ENCODE measurements at places on chromosomes 5 and 9.

GRCh38 chr9:92620845-92621244 lies 49.1 kb downstream of the IPPK start:
- H3K4me3 ChIP-seq: no peak overlapping the region
- H3K27ac ChIP-seq: peak overlapping the region; percentile 40

DNA sequence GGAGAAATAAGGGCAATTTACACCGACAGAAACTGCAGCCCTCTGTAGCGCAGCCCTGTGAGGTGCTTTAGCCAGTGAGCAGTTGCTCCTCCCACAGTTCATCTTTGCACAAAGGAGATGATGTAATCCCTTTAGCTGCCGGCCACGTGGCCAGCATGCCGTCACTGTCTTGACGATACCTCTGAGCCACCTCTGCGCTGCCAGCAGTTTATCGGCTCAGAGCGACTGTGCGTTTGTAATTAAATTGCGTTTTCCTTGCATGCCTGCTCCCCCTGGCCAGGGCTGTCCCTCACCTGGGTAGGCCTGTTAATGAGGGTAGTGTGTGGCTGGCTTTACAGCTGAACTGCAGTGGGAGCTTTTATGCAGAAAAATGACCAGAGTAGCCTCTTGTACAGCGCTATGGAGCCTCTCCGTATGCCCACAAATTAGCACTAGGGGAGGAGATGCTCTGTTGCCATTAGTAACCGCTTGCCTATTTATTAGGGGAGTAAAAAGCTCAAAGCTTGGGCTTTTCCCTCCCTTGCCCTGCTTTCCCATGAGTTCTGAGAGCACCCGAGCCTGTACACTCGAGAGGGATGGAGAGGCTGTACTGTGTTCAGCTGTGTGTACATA lies 107.0 kb downstream of the TRIO start:
- no peaks in the 10 kb centered on the region for H3K4me1 ChIP-seq
- DNase-seq: peak; percentile 82
- H3K27ac ChIP-seq: peak overlapping the region; percentile 14
- no peaks in the 10 kb centered on the region for H3K27me3 ChIP-seq

- H3K4me1 ChIP-seq: no peaks in the 10 kb centered on the region
- H3K36me3 ChIP-seq: no peaks in the 10 kb centered on the region
- peak; percentile 78 for DNase-seq
- no peaks in the 10 kb centered on the region for H3K27me3 ChIP-seq
- H3K27ac ChIP-seq: peak overlapping the region; percentile 78
Measured at GRCh38 chr5:65062469-65063083, 293.8 kb downstream of the CWC27 start.

GRCh38 chr9:105299190-105299854 lies 54.9 kb downstream of the SLC44A1 start:
- H3K4me1 ChIP-seq: no peaks in the 10 kb centered on the region
- no peak overlapping the region for H3K4me3 ChIP-seq
- H3K27me3 ChIP-seq: no peaks in the 10 kb centered on the region
- H3K36me3 ChIP-seq: peaks cover 16% of the 10 kb centered on the region
- H3K27ac ChIP-seq: peak overlapping the region; percentile 37

GRCh38 chr5:68287976-68288706 lies 72.6 kb downstream of the PIK3R1 start:
- H3K4me1 ChIP-seq: no peaks in the 10 kb centered on the region
- no peaks in the 10 kb centered on the region for H3K27me3 ChIP-seq
- peak; percentile 71 for DNase-seq
- peak overlapping the region; percentile 86 for H3K27ac ChIP-seq
- peak overlapping the region; percentile 45 for H3K4me3 ChIP-seq
- peaks cover 33% of the 10 kb centered on the region for H3K36me3 ChIP-seq

- no peak for DNase-seq
- no peaks in the 10 kb centered on the region for H3K4me1 ChIP-seq
- no peak overlapping the region for H3K4me3 ChIP-seq
- no peaks in the 10 kb centered on the region for H3K27me3 ChIP-seq
Measured at GRCh38 chr9:71037521-71037920, 83.9 kb downstream of the TRPM3 start.

- H3K36me3 ChIP-seq: no peaks in the 10 kb centered on the region
- H3K4me1 ChIP-seq: no peaks in the 10 kb centered on the region
- H3K27me3 ChIP-seq: no peaks in the 10 kb centered on the region
- DNase-seq: no peak
- no peak overlapping the region for H3K4me3 ChIP-seq
Measured at GRCh38 chr9:76302947-76303550, 91.2 kb downstream of the RFK start.

DNA sequence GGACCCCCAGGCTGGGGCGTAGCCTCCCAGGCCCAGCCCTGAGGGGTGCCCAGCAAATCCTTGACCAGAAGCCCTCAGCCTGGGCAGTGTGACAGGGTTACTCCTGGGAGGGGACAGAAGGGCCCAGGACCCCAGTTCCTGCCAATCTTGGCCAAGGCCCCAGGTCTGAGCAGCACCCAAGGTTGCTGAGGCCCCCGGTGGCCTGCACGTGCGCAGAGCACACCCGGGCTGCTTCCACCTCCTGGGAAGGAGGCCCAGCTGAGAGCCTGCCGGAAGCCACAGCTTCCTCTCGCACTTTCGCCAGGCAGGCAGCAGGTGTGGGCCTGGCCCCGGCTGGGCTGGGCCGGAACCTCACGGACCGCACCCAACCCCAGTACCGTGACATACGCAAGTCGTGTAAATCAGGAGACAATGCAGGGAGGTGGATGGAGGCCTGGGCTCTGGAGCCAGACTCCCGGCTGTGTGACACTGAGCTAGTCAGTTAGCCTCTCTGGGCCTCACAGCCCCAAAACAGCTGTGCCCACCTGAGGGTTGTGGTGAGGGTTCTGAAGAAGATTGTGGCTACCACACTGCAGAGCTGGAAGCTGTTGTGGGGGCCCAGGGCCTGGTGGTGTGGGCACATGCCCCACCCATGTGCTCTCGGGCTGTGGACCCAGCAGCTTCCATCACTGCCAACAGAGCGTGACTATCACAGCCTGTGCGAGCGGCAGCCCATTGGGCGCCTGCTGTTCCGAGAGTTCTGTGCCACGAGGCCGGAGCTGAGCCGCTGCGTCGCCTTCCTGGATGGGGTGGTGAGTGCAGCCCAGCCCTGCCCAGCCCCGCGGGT lies 5.1 kb downstream of the GRK6 start:
- no peaks in the 10 kb centered on the region for H3K4me1 ChIP-seq
- no peak for DNase-seq
- no peaks in the 10 kb centered on the region for H3K27me3 ChIP-seq
- peaks cover 47% of the 10 kb centered on the region for H3K36me3 ChIP-seq
- no peak overlapping the region for H3K4me3 ChIP-seq
- peak overlapping the region; percentile 35 for H3K27ac ChIP-seq

GRCh38 chr5:33468775-33469435 lies 28.1 kb downstream of the TARS1 start:
- H3K4me3 ChIP-seq: no peak overlapping the region
- no peaks in the 10 kb centered on the region for H3K4me1 ChIP-seq
- H3K27me3 ChIP-seq: no peaks in the 10 kb centered on the region
- no peak overlapping the region for H3K27ac ChIP-seq
- no peak for DNase-seq
- peaks cover 85% of the 10 kb centered on the region for H3K36me3 ChIP-seq

DNA sequence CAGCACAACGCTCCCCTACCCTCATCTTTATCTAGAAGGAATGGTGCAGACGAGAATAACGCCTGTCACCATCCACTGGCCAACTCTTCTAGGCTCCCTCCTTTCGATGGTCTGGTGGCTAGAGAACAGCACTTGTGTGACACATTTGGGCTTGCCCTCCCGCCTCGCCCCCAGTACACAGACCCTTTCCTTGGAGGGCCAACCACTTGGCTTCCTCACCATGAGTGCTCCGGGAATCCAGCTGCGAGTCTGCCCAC lies 1.4 kb downstream of the GNAQ start:
- H3K36me3 ChIP-seq: no peaks in the 10 kb centered on the region
- no peak for DNase-seq
- no peaks in the 10 kb centered on the region for H3K27me3 ChIP-seq
- H3K4me1 ChIP-seq: no peaks in the 10 kb centered on the region

DNA sequence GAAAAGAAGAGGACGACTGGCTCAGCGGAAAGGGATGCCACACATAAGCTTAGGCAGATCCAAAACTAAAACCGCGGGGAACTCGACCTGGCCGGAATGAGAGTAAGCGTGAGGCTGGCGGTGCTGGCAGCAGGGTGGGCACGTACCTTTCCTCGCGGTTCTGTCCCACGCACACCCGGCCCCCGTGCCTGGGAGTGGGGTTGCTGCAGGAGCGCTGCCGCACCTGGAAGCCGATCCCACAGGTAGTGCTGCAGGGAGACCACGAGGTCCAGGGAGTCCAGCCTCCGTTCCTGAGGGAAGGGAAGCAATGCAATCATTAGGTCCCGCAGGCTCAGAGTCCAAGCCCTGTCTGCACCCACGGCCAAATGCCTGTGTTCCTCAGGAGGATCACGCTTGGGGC lies 427.0 kb downstream of the SEMA5A start:
- H3K27ac ChIP-seq: no peak overlapping the region
- no peaks in the 10 kb centered on the region for H3K36me3 ChIP-seq
- no peaks in the 10 kb centered on the region for H3K4me1 ChIP-seq
- H3K4me3 ChIP-seq: no peak overlapping the region

DNA sequence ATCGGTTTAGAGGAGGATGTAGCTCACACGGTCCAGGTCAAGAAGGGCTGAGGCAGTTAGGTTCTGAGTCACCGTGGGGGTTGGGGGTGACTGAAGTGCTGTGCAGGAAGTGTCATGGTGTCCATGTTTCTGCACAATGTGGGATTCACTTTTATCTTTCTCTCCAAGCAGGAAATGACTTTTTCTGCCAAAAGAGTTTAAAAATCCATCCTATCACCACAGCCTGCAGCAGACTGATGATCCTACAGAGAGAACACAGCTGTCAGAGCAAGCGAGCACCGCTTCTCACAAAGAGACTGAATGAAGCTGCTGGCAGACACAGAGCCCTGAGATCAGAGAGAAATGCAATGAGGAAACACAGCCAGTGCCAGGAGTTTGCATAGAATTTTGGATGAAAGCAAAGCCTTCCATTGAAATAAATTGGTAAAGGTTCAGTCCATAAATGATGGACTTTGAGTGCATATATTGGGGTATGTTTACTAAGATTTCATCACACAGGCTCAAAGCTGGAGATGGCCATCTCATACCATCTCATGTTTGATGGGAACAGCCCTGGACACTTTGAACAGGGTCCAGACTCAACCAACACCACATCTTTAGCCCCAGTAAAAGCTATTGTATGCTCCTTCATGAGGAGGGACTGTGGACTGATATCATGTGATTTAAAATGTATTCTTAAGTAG lies 213.9 kb upstream of the FBXL7 start:
- no peaks in the 10 kb centered on the region for H3K36me3 ChIP-seq
- no peak overlapping the region for H3K4me3 ChIP-seq
- H3K4me1 ChIP-seq: peaks cover 5% of the 10 kb centered on the region
- no peak overlapping the region for H3K27ac ChIP-seq
- H3K27me3 ChIP-seq: no peaks in the 10 kb centered on the region

DNA sequence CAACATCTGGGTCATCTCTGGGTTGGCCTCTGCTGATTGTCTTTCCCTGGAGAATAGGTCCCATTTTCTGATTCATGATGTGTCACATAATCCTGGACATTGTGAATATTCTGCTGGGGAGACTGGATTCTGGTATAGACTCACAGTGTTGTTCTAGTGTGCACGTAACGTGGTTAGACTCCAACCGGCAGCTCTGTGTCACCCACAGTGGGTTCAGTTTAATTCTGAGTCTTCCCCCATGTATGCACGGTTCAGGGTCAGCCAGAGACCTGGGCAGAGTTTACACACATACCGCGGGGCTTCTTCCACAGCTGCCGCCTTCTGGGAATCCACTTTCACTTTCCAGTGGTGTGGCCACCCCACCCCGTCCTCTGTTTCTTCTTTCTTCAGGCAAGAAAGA lies 38.0 kb upstream of the LRRC14B start:
- H3K27me3 ChIP-seq: no peaks in the 10 kb centered on the region
- no peaks in the 10 kb centered on the region for H3K36me3 ChIP-seq
- H3K27ac ChIP-seq: no peak overlapping the region
- no peaks in the 10 kb centered on the region for H3K4me1 ChIP-seq
- H3K4me3 ChIP-seq: no peak overlapping the region
- no peak for DNase-seq

DNA sequence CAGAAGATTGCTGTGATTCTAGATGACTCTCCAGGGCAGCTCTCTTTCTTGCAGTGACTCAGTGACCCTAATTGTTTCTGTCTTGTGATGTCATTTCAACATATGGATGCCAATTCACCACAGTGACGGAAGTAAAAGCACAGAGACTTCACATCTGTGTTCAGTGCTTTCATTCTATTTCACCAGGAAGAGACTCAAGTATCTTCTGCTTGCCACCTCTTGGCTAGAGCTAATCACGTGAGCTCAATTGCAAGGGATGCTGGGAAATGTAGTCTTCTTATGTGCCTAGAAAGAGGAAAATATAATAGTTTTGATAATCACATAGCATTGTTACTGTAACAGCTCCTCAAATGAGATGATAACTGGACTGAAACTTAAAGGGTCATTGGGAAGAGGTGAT lies 453.3 kb upstream of the KLF4 start:
- DNase-seq: no peak
- H3K27me3 ChIP-seq: no peaks in the 10 kb centered on the region
- no peak overlapping the region for H3K4me3 ChIP-seq
- no peak overlapping the region for H3K27ac ChIP-seq

- no peaks in the 10 kb centered on the region for H3K4me1 ChIP-seq
- no peaks in the 10 kb centered on the region for H3K36me3 ChIP-seq
- H3K27me3 ChIP-seq: no peaks in the 10 kb centered on the region
- DNase-seq: no peak
Measured at GRCh38 chr9:89185980-89186379, 7.4 kb upstream of the SHC3 start.

GRCh38 chr5:41527201-41527779 lies 16.9 kb upstream of the PLCXD3 start:
- DNase-seq: peak; percentile 74
- H3K36me3 ChIP-seq: no peaks in the 10 kb centered on the region
- H3K4me1 ChIP-seq: no peaks in the 10 kb centered on the region
- H3K4me3 ChIP-seq: no peak overlapping the region
- peak overlapping the region; percentile 67 for H3K27ac ChIP-seq

GRCh38 chr9:35714579-35715252 lies 17.3 kb downstream of the TLN1 start:
- DNase-seq: no peak
- H3K27ac ChIP-seq: no peak overlapping the region
- H3K4me1 ChIP-seq: no peaks in the 10 kb centered on the region
- H3K4me3 ChIP-seq: no peak overlapping the region
- no peaks in the 10 kb centered on the region for H3K27me3 ChIP-seq
- H3K36me3 ChIP-seq: peaks cover 99% of the 10 kb centered on the region

- H3K27ac ChIP-seq: no peak overlapping the region
- DNase-seq: no peak
- H3K36me3 ChIP-seq: no peaks in the 10 kb centered on the region
- no peaks in the 10 kb centered on the region for H3K27me3 ChIP-seq
- peaks cover 3% of the 10 kb centered on the region for H3K4me1 ChIP-seq
- no peak overlapping the region for H3K4me3 ChIP-seq
Measured at GRCh38 chr5:180487556-180487955, 6.6 kb upstream of the CNOT6 start.

Data from right atrium auricular region (tissue), 2 donors.